Foreskin melanocyte (primary cell): ENCODE measurements at places on chromosomes 3 and 15.

DNA sequence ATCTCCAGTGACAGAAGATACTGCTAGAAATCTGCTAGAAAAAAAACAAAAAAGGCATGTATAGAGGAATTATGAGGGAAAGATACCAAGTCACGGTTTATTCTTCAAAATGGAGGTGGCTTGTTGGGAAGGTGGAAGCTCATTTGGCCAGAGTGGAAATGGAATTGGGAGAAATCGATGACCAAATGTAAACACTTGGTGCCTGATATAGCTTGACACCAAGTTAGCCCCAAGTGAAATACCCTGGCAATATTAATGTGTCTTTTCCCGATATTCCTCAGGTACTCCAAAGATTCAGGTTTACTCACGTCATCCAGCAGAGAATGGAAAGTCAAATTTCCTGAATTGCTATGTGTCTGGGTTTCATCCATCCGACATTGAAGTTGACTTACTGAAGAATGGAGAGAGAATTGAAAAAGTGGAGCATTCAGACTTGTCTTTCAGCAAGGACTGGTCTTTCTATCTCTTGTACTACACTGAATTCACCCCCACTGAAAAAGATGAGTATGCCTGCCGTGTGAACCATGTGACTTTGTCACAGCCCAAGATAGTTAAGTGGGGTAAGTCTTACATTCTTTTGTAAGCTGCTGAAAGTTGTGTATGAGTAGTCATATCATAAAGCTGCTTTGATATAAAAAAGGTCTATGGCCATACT lies 4.0 kb downstream of the B2M start:
- no peak for DNase-seq

DNA sequence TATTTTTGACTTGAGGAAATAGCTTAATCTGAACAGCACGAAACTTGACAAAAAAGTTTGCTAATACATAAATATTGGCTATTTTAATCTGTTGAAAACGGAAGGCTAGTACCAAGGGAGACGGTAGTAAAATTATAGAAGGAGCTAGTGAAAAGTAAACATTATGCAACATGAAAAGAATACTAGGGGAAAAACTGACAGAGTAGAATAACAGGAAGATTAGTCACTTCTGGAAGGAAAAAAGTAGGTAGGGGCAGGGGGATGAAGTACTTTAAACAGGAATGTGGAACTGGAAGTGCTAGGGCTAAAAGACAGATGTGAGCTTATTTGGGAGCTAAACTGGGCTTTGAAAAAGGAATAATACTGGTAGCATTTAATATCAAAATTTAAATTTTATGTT lies 60.1 kb downstream of the MBNL1 start:
- no peak for DNase-seq

GRCh38 chr3:188164248-188164687 lies 10.3 kb downstream of the LPP start:
- no peak for DNase-seq

- no peak for DNase-seq
Observed at GRCh38 chr3:161822291-161822690, 325.7 kb downstream of the OTOL1 start.

- no peak for DNase-seq
Observed at GRCh38 chr3:38662544-38662943, 13.1 kb upstream of the SCN5A start.

GRCh38 chr3:33313331-33313730 lies 36.1 kb downstream of the FBXL2 start:
- no peak for DNase-seq

DNA sequence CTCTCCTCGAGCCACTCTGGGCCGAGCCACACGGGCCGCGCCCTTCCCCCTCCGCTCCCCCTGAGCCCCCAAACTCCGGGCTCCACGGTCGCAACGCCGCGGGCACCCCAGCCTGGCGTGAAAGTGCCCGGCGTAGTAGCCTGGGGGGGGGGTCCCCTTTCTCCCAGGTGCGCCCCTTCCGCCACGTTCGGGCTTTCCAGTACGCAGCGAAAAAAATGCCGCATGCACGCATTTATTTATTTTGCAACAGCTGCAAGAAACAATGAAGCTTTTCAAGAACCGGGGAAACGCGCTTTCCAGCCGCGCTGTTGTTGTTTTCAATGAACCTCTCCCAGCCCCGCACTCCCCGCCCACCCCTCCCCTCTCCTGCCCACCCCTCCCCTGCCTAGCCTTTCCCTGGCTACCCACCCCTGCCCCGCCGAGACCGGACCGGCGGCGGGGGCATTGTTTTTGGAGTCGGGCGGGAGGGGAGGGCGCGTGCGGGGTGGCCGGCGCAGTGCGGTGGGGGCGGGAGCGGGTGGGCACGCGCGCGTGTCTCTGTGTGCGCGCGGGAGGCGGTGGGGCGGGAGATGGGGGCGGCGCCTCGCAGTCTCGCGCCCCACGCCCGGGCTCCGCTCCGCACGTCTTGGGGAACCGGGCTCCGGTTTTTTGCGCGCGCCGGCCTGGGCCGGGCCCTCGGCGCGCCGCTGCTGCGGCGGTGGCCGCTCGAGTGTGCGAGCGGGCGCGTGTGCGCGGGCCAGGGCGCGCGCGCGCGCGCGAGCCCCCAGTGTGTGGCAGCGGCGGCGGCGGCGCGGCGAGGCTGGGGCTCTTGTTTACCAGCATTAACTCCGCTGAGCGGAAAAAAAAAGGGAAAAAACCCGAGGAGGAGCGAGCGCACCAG lies at the start of gene IGF1R:
Gene IGF1R, plus strand, starts transcription at position 766 of the 880 bp plus-strand sequence. CDS start 1,043 bp downstream, outside the sequence.
- DNase-seq = peak; percentile 85

- no peak for DNase-seq
Observed at GRCh38 chr3:126394179-126394976, at the start of gene CFAP100. TSS of gene CFAP100 (plus strand) at chr3:126394909. CDS start at chr3:126396001, 1,092 bp downstream.

GRCh38 chr3:88195951-88196434 lies 46.2 kb downstream of the C3orf38 start:
- no peak for DNase-seq

GRCh38 chr3:112463250-112463649 lies 36.0 kb downstream of the BTLA start:
- DNase-seq = no peak

DNA sequence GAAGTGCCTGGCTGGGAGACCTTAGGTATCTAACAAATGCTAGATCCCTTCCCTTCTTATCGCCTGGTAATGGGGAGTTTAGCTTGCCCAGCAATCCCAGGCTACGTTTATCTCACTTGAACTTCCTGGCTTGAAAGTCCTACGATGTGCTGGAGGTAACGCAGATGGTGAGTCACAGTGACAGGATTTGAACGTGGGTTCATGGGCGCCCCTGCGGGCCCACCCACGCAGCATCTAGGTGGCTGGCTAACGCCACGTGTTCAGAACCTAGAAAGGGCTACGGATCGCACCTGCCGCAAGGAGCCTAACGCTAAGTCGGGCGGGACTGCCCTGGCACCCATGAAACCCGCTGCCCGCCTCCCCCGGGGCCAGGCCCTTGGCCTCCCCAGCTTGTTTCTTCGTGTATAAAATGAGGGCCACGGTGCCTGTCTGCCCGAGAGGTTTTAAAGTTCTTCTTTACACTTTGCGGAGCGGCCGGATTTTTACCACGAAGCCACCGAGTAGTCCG lies 600 bp upstream of the USP3 start:
- DNase-seq = no peak

GRCh38 chr3:168362156-168362555 lies 266.4 kb upstream of the GOLIM4 start:
- no peak for DNase-seq

DNA sequence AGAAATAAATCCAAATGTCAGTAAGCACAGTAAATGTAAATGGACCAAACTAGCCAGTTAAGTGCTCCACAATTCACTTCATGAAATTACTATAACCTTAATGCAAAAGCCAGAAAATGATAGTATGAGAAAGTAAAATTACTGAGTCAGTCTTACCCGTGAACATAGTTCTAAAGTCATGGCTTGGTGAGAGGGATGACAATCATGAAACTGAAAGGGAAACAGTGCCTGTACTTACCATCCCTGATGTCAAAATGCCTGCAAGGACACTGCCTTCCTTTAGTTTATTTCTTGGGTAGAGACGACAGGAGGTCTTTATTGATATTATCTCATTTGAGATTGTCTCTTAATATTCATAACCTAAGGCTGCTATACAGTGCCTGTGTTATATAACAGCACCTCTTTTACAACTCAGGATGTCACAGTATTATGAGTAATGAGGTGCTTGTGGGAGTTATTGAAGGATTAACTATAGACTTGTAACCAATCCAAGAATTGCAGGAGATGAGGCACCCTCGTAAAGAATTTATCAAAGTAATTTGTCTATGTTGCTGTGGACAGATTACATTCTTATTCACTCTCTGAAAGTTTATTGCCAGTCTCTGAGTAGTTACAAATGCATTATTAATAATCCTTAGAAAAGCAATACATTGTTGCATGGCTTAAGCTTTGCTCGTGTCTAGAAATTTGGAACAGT lies 142.9 kb upstream of the BFSP2 start:
- DNase-seq = no peak

- no peak for DNase-seq
Observed at GRCh38 chr3:147758771-147759170, 349.6 kb downstream of the ZIC1 start.

DNA sequence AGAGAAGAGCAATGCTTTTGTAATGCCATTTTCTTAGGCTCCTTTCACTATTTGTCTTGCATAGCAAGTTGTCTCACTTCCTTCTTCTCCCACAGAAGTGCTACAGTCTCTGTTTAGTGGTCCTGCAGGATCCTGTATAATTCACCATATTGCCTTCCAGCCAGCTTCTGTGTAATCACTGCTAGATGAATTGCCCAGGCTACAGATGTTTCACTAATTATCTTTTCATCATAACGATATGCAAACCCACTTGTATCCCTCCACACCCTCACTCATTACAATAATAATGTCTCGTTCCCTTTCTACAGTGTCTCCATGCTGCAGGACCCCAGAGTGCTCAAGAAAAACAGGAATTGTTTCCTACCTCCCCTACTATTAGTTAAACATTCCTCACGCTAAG lies 402.9 kb downstream of the TBL1XR1 start:
- DNase-seq = no peak

DNA sequence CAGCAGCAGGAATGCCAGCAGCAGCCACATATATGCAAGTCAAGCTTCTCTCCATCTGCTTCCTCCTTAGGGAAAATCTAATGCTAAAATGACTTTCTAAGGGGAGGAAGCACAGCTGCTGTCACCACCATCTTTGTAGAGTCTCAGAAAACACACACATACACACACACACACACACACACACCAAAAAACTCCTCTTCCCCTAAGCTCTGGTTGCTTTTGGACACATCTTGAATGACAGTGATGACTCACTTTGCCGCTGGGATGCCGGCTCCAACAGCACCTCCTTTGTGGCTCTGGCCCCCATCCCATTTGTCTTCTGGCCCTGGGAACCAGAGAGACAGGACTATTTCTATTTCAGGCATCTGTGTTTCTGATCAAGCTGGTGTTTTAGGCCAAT lies 124.8 kb upstream of the GOLIM4 start:
- DNase-seq = no peak

DNA sequence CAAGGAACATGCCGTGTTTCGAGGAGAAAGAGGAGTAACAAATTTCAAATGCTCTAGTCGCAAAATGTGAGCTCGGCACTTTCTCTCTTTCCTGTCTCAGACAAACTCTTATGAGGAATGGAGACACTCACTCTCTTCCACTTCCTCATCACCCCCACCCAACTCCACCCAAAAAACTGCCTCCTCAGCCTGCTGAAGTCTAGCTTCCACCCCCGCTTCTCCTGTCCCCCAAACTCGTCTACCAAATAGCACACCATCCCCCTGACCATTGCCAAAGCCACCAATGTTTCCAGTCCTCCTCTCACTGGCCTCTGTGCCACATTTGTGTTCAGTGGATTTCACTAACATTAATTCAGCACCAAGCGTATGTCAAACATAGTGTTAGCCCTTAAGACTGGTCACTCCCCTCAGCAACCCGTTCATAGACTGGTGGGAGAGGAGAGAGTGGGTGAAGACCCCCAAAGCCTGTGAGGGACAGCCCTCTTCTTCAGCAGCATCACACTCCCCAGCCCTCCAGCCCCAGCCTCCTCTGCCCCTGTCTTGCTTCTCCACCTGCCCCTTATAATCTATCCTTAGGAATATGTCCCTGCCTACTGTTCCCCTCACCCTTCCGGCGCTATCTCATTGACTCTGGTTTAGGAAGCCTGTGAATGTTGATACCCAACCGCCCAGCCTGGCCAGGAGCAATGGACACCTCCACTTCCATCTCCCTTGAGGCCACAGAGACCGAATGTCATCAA lies 77.3 kb downstream of the FAM174B start:
- DNase-seq = no peak

GRCh38 chr3:141877911-141878310 lies 1.5 kb downstream of the ATP1B3 start:
- DNase-seq = no peak

DNA sequence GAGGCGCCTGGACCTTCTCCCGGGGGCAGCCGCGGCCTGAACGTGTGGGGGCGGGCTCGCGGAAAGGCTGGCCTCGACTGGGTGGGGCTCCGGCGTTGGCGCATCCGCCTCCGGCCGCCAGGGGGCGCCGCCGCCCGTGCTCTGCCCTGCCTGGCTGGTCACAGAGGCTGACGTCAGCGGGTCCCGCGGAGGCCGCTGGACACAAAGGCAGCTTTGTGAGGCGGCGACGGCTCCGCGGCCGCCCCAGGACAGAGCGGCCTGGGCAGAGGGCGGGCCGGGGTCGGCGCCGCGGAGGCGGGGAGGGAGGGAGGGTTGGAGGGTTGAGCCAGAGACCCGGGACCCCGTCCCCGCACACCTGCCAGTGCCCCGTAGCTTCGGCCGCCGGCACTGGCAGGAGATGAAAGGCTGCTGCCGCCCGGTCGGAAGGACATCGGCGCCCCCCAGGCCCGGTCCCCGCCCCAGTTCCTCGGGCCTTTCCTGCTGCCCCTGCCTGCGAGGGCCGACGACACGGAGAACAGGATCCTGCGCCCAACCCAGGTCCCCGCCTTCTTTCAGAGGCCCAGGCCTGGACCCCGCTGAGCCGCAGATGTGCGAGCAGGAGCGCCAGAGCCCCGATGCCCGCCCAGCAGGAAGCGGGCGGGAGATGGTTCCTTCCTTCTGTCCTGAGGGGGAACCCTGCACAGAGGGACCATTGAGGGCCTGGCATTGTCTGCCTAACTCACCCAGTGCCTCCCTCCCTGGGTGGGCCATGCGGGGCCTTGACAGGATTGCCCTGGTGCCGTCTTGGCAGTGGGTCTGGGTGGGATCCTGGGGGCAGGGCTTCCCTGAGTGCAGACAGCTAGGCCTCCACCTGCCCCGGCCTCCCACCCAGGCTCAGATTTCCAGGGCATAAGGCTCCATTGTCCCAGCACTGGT lies 8.7 kb upstream of the SEMA3B start:
- peak; percentile 91 for DNase-seq

GRCh38 chr3:27695636-27696035 lies 26.5 kb downstream of the EOMES start:
- DNase-seq = no peak

DNA sequence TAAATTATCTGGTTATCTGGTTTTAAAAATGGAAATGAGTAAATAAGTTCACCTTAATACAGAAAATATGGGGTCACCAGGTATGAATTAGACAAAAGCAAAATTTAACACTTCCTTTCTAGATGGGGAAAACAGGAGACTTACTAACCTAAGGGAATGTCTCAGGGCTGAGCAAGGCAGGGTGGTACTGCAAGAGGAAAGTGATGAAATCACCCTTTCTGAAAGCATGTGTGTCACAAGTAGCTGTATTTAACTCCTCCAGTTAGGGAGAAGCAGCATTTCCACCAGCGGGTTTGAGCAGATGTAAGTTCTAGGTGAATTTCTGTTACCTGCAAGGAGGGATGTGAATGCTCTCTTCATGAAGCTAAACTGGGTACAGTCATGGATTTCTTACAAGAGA lies 629.1 kb downstream of the MECOM start:
- no peak for DNase-seq

- no peak for DNase-seq
Observed at GRCh38 chr15:77014132-77015081, 19.5 kb downstream of the PSTPIP1 start.

GRCh38 chr3:137099364-137100219 lies 141.8 kb downstream of the IL20RB start:
- no peak for DNase-seq

GRCh38 chr3:195708626-195709481 lies 11.9 kb upstream of the MUC20 start:
- no peak for DNase-seq
